ENCODE measurements at places on chromosomes 13 and 19.
A peak's percentile ranks its signal among the peaks of the same experiment; 100 is the strongest.

- no peak for DNase-seq
Observed at GRCh38 chr13:42068886-42069285, 20.4 kb downstream of the DGKH start.

- no peak for DNase-seq
Observed at GRCh38 chr13:111339366-111340143, 19.1 kb downstream of the TEX29 start.

GRCh38 chr19:36182612-36183244, 30.5 kb upstream of the COX7A1 start:
- DNase-seq: no peak

DNA sequence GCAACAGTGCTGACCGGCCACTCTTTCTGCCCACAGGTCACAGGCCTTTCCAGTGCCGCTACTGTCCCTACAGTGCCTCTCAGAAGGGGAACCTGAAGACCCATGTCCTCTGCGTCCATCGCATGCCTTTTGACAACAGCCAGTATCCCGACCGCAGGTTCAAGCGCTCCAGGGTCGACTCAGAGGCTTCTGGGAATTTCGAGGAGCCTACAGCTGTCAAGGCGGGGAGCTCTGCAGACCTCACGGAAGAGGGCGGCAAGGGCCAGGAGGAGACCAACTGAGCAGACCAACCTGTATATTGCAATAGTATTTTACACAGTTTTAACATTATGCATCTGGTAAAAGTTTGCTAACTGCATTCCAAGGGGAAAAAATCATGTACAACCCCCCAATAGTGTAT, 338.5 kb downstream of the ZNF536 start:
- DNase-seq: no peak

- peak; percentile 28 for DNase-seq
Observed at GRCh38 chr19:35207391-35207871, 21.1 kb downstream of the FAM187B start.

- no peak for DNase-seq
Observed at GRCh38 chr13:113112893-113113845, 7.6 kb downstream of the F7 start.

GRCh38 chr19:45154064-45154827, 6.5 kb downstream of the NKPD1 start:
- no peak for DNase-seq

DNA sequence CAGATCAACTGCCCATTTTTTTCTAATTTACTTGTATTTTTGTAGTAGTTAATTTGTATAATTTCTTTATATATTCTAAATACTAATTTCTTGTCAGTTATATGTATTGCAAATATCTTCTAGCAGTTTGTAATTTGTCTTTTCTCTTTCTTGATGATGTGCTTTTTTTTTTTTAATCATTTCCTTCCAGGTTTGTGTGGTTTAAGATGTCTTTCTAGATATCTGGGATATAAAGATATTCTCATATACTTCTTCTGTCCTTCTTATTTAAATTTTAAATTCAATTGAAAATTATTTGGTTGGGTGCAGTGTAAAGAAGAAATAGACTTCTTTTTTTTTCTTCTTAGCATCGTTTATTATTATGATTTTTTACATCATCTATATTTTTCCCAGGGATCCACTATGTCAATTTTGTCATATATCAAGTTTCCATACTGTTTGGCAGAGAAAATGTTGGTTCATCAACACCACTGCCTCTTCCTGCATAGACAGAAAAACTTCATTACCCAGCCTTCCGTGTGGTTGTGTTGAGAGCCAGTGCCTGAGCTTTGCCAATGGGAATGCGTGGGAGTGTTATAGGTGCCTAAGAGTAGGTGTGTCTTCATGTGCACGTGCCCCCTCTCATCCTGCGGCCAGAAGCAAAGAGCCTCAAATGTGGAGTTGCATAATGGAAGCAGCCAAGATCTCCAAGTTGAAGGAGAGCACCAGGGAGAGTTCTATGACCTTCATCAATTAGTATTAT, 15.8 kb downstream of the CPB2 start:
- DNase-seq: no peak

GRCh38 chr13:80235967-80236302, 105.0 kb downstream of the SPRY2 start:
- no peak for DNase-seq

GRCh38 chr13:69279213-69279612, 828.4 kb upstream of the ATXN8OS start:
- DNase-seq: no peak

GRCh38 chr13:92260363-92260762, 861.9 kb downstream of the GPC5 start:
- DNase-seq: no peak

DNA sequence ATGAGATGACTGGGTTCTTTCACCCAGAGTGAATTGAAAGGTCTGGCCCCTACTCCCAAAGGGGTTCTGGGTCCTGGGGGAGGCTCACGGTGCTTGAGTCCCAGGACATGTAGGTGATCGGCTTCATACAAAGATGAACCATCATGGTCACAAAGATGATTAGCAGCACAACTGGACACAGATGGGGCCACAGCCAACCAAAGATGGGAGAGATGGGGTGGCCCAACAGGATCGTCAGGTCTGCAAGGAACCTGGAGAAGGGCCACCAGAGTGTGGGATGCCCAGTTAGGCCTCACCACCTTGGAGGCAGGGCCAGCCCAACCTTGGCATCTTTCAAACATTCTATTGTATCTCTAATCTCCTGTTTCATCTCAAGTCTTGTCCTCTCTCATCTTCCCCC, 34.5 kb downstream of the SLC6A16 start:
- DNase-seq: no peak

GRCh38 chr13:29595380-29596063, at the start of gene SLC7A1:
SLC7A1 (minus strand) TSS chr13:29595688; CDS start chr13:29536188, 59,500 bp downstream.
- peak; percentile 86 for DNase-seq

DNA sequence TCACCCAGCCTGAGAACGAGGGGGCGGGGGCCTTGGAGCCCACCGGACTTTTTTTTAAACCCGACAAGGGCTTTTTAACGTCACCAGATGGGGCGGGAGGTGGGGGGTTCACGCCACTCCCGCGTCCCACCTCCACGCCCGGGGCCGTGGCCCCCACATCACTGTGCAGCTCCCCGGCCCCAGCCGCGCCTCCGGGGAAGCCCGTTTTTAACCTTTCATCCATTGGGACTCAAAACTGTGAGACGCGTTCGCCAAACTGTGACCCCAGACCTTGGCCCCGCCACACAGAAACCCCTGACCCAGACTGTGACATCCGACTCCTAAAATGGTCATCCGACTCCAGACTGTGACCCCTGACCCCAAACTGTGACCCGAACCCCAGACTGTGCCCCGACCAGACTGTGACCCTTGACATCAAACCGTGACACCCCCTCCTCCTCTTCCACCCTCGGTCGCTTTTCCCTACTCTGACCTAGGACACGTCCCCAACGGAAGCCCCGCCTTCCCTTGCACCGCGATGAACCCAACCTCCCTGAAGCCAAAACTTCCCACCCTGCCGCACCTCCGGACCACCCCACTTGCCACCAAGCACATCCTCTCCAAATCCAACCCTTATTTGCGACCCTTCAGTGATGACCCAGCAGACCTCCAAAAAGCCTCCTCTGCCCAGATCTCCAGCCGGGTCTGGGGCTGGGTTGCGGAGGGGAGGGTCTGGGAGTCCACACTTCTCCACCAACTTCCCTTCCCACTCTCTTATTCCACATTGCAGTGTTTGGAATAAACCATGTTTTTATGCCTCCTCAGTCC, 1.5 kb upstream of the GRWD1 start:
- DNase-seq: no peak

DNA sequence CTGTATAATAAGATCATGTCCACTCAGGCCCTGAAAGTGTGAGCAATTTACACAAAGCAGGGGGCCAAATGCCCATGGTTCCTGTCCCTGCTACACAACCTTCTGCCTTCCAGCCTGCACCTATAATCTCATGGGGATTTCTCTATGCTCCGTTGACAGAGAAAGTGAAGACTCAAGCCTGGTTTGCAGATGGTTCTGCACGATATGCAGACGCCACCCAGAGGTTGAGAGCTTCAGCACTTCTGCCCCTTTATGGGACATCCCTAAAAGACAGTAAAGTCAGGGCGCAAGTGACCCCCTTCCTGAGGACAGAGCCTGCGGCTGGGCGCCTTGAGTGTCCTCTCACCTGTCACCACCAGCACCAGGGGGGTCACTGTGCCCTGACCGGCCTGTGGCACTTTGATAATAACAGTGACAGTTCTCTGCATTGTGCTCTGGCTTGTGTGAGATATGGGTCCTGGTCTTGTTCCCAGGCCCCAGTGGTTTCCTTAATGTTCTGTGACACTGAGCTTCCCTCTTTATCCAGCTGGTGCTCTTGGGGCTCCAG, 15.1 kb downstream of the LILRA5 start:
- no peak for DNase-seq

GRCh38 chr19:7104747-7105447, 35.4 kb downstream of the ZNF557 start:
- DNase-seq: no peak

DNA sequence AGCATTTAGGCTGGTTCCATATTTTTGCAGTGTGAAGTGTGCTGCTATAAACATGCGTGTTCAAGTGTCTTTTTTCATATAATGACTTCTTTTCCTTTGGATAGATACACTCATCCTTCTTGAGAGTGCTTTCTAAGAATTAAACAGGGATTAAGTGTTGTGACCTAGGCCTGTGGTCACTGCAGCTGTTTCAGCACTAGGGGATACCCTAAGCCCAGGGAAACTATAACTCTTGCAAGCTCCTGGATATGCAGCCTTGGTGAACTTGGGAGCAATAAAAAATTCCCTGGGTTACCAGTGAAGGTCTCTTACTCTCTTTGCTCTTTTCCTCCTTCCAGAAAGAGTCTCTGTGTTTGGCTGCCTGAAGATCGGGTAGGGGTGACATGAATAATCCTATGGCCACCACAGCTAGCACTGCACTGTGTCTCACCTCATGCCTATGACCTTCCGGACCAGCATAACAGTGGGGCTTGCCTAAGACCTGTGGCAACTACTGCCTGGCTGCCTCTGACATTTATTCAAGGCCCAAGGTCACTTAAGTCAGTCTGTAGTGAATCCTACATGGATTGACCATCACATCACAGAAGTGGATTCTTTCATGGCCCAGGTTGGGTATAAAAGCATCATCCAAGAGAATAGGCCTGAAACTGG, 799.7 kb downstream of the DACH1 start:
- DNase-seq: no peak

GRCh38 chr13:32246468-32246867, 68.7 kb downstream of the ZAR1L start:
- DNase-seq: peak; percentile 14

GRCh38 chr13:94548821-94549231, 47.1 kb downstream of the TGDS start:
- no peak for DNase-seq

GRCh38 chr19:53463263-53463662, 4.3 kb upstream of the ZNF813 start:
- no peak for DNase-seq
